ENCODE measurements at places on chromosomes 6 and 20.

- DNase-seq, result no peak
Measured at GRCh38 chr6:162388383-162388777, 339.2 kb downstream of the PRKN start.

DNA sequence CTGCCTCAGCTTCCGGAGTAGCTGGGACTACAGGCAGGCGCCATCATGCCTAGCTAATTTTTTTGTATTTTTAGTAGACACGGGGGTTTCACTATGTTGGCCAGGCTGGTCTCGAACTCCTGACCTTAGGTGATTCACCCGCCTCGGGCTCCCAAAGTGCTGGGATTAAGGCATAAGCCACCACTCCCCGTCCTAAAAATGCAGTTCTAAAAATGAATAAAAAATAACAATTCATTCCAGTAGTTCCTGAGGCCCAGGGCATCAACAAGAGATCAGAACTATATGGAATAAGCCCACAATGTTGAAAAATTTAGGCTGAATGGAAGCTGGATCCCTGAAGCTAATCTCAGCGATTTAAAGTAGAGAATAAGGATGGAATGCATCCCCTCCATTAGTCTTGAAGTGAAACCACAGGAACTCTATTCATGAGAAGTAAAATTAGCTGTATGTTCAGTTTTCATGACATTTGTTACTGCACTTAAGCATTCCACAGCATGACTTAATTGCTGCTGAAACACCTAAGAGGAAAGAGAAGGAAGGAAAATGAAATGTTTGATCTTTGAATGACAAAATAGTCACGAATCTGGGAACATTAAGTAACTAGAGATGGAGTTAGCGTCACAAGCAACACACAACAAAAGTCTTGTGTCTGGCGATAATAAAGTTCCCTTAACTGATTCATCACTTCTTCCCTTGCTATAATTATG is 80.4 kb upstream of the RIPOR2 start:
- no peak for DNase-seq

DNA sequence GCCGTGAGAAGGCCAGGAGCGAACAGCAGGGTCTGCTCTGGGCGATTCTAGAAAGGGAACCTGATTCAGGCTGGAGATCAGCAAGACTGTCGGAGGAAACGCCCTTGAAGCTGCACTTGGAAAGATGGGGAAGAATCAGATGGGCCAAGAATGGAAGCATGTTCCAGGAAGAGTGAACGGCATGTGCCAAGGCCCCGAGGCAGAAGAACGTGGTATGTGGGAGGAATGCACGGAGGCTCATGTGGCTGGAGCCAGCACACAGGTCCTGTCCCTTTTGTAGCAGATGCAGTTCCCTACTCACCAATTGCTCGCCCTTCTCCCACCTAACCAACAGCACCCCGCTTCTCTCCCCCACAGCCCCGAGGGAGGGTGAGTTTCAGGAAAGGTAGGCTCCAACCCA is 180.6 kb downstream of the TFAP2C start:
- no peak for DNase-seq

DNA sequence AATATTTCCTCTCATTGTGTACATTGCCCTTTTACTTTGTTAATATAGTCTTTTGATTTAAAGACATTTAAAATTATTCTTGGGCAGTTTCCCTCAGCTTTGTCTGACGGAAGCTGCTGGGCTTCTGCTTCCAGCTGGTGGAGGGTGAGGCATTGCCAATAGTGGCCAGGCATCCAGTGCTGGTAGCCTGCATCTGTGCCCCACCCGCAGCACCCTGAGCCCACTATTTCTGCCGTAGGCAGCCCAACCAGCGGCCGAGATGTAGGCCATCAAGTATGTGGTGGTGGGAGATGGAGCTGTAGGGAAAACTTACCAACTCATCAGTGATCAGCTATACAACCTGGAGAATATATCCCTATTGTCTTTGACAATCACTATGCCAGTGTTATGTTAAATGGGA is 226.0 kb upstream of the SYNCRIP start:
- no peak for DNase-seq

GRCh38 chr6:57423468-57423867 is 106.0 kb downstream of the PRIM2 start:
- DNase-seq, result no peak

GRCh38 chr6:71979911-71980310 is 93.6 kb downstream of the RIMS1 start:
- peak; percentile 56 for DNase-seq

GRCh38 chr6:31214516-31214915 is 44.0 kb upstream of the POU5F1 start:
- DNase-seq, result peak; percentile 27

DNA sequence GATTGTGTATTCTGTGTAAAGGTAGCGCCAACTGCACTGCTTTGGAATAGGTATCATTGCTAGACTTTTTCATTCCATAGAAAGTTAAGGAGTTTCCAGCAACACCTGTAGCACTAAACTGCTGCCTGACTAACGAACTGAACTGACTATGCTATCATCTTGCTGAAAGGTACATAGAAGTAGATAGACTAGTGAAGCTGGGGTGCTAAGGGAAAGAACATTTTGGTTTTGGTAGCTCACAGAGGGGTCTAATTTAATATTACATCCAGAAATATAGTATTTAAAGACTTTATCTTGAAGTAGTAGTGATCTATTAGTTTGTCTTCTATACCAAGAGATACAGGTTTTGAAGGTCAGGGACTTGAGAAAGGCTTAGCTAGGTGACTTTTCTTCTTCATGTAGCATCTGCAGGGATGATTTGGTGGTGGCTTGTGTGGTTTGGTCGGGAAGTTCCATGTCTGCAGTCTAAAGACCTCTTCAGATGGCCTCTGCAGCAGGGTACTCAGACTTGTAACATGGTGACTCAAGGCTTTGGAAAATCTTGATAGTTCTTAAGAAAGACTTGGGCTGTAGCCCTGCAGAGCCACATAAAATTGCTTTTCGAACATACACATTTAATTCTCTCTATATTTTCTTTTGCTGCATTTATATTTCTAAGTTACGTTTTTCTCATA is 10.2 kb downstream of the SENP6 start:
- no peak for DNase-seq

DNA sequence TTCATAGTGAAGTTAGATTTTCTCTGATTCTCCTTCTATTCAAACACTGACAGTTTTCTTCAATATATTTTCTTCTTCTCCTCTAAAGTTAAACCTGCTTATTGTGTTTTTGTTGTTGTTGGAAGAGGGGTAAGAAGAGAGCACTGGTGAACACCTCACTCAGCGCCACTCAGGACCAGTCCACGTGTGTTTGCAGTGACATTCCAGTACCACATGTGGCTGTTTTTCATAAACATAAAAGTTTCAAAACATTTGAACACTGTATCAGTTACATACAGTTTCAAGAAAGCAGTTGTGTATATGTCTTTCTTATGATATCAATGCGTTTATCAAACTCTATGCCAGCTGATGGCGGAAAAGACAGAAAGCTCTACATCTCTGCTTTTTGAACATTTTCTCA is 86.7 kb downstream of the HMGCLL1 start:
- DNase-seq, result no peak

DNA sequence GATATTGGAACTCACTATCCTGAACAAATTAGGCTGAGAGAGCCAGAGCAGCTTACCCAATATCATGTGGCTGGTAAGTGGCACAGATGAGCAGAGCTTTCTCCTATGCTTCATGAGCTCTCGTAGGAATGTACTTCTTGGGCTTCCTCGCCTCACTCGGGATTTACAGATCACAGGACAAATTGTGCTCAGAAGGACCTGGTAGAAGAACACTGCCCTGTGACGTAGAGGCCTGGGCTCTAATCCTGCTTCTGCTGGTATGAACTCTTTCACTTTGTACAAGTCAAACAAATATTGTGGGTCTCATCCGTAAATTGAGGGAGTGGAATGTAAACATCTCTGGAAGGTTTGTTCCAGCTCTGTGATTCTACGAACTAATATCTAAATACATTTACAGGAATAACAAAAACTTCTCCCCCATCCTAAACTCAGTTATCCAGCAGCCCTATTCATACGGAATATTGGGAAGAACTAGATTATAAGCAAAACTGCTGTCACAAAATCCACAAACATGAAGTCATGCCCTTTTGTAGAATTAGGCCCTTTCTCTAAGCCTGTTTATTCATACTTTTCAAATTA is 187.6 kb downstream of the CLIC5 start:
- DNase-seq, result no peak

- no peak for DNase-seq
Measured at GRCh38 chr6:34249469-34250261, 859 bp upstream of the SMIM29 start.

DNA sequence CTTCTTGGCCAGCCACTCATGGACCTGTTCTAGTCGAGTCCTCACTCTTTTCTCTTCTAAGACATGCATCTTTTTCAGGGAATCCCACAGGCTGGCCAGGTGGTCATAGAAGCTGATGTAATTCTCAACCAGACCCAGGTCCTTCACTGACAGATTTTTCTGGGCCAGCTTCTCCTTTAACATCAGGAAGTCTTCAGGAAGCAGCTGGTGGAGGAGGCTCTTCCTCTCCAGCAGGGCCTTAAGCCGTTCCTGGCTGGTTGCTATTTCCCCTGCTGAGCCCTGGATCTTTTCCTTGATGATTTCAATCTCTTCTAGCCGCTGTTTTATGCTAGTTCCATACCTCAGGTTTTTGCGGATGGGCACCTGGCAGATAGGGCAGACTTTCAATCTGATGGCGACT is 28.6 kb downstream of the DDX27 start:
- DNase-seq, result no peak

GRCh38 chr6:11543919-11544518 is 6.5 kb downstream of the TMEM170B start:
- DNase-seq, result no peak

DNA sequence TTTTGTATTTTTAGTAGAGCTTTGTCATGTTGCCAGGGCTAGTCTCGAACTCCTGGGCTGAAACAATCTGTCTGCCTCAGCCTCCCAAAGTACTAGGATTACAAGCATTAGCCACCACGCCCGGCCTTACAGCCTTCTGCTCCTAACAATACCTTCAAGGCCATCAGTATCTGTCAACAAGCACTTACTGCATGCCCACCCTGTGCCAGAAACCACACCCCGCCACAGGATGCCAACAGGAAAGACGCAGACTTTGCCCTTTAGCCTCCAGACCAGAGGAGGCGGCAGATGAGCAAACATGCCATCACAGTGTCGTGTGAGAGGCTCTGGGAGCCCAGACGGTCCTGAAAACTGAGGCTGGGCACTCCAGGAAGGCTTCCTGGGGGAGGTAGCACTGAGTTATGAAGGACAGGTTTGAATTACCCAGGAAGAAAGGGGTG is 34.7 kb upstream of the TGM3 start:
- no peak for DNase-seq

DNA sequence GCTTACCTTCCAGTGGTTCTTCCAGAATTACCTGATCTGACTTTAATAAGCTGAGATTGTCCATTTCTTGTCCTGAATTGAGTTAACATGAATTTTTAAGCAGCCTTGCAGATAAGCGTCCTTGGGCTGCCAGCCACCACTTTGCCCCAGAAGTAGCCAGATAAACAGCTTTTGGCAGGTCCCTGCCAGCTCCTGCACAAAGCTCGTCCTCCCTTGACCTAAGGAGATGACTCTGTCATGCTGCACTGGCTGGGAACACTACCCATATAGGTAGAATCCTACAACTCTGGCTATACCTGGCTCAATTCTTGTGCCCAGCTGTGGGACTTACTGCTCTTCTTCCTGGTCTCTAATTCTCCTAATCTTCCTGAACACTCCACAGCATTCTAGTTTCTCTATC is 39.6 kb upstream of the AAR2 start:
- no peak for DNase-seq

DNA sequence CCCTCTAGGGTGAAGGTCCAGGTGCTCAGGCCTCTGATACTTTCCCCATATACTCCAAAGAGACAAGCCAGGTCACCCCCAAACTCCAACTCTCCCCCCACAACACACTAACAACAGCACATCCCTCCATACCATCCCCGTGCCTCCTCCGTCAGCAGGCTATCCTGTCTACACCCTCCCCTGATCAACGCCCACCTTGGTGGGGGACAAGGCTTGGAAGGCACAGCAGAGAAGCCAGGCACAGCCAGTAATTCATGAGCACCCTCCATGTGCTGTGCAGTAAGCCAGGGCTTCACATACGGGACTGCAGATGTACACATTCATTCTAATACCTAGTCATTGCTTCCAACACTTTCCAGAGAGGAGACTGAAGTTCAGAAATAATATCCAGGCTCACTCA is 57.6 kb downstream of the TRERF1 start:
- no peak for DNase-seq

All from bronchial epithelial cell (primary cell).